ENCODE measurements at places on chromosomes 6 and 20.

DNA sequence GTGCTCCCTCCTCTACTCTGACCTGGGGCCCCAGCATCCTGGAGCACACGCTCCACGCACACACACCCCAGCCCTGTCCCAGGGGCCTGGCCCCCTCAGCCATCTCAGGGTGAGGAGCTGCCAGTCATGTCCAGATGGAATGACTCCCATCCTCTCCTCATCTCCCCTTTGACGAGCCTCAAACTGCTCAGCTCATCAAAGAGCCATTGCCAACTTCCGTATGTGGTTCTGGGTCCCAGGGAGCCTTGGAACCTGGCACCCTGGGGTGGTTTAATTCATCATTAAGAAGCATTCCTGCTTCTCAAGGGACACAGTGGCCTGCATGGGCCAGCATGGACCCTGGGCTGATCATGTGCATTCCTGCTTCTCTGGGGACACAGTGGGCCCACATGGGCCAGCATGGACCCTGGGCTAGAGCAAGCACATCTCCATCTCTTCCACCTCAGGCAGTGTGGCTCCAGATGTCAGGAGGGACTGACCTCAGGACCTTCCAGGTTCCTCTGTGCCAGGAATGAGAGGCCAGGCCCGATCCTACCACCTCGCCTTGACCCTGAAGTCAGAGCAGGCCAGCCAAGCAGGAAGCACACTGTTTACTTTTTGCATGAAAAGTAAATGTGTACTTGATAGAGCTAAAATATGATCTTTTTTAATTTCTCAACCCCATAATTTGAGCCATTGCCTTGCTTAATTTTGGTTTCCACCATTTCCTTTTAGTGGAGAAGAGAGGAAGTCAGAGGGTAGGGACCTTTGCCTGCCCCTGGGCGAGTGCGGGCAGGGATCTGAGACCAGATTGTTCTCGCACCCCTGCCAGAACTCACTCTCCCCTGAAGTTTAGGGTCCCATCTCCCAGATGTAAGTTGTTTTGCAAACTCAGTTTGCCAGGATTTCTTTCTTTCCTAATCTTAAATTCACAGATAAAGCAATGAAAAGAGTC is 26.1 kb downstream of the SPATA2 start:
- no peak for DNase-seq

GRCh38 chr6:106509420-106510089 is 119.7 kb downstream of the RTN4IP1 start:
- DNase-seq, result no peak

DNA sequence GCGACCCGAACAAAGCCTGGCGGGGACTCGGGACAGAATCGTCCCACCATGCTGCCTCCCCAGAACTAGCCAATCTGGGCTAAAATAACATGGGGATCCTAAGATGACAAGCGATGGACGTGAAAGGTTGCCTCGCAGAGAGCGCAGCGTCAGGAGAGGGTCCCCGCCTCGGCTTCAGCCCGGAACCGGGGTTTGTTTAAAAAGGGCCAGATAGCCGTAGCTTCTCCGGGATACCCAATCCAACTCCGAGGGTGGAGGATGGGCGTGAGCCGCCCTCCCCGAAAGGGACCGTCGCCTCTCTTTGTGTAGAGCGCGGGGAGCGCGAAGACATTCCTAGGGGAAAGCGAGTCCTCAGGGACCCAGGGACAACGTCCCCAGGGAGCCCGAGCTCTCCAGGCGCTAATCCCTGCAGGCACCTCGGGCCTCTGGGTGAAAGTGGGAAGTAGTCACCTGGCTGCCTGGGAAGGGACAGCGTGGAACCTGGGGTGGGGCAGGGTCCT is 643 bp downstream of the CD24 start:
- DNase-seq, result peak; percentile 48

DNA sequence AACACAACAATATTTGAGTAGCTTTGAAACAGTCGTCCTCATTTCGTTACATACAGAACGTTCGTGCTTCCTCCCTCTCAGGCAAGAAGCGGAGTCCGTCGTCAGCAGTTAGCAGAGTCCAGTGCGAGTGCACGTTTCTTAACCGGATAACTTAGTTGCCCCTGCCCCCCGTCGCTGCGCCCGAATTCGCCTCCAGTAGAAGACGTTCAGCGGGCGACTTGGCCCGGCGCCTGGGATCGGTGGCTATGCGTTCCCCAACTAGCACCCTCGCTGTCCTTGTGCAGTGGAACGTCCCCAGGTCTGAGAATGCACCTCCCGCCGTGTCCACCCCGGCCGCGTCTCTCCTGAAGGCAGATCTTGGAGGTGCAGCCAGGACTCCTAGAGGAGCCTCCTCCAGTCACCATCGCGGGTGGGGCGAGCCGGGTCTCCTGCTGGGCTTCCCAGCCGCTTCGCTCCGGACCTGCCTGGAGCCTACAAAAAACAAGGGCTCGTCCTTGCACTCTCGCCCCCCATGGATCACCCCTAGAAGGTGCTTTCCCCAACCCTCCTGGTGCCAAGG is 910 bp upstream of the PCSK2 start:
- peak; percentile 33 for DNase-seq

- DNase-seq, result no peak
These were observed 7.3 kb upstream of the GPR63 start for GRCh38 chr6:96844530-96844929.

DNA sequence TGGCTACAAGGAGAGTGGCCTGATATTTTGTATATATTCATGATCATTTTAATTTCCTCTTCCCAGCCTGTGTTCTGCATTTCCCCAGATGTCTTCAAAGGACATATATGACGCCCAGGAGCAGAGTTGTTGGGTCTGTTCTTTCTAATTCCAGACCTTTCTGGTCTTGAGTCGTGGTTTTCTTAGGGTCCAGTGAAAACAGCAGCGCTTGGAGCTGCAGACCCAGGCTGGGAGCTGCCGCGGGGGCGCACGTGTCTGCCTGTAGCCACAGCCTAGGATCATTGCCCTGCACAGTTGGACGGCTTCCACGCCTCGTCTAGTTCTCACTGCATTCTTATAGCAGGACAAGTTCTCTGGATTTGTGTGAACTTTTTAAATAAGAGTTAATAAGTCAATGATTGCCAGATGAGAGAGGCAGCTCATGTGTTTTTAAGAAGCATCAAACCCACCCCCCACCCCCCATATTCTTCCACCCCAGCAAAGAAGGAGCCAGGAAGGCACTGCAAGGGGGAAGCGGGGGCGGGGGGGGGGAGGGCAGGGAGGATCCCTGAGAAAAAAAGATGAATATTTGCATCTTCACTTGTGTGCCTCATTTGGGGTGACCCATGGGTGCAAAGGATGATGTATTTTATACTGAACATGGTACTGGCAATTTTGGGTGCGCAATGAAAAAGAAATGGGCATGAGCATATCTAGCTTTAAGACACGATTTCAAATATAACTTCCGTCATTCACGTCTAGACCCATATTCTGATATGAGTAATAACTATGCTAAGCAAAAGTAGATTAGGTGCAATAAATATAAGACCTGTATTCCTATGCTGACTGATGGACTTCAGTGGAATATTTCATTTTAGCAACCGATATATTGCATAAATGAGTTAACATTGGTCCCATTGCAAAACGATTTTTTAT is 160.0 kb downstream of the TBXT start:
- no peak for DNase-seq

- no peak for DNase-seq
These were observed 45.9 kb upstream of the MC3R start for GRCh38 chr20:56202493-56203077.

DNA sequence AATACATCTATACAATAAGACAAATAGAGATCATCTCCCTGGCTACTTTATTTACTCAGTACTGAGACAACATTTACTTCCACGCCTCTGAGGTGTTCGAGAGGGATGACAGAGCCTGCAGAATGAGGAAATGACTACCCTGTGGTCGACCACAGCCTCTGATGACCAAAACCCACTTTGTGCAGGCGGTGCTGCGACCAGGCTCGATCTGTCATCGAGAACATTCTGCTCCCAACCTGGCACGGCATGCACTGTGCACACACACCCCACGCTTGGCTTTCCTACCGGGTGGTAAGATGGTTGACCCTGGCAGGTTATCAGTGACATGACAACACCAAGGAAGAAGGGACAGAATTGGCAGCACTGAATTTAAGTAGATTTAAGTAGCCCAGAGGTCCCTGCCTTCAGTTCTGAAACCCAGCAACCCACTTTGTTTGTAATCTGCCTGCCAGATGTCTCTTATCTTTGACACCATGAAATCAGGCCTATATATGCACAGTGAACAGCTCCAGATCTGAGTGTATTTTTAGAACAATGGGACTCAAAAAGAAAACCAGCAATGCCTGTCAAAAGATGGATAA is 42.6 kb downstream of the TTI1 start:
- no peak for DNase-seq

GRCh38 chr6:149913085-149913484 is 9.8 kb downstream of the RAET1G start:
- no peak for DNase-seq

DNA sequence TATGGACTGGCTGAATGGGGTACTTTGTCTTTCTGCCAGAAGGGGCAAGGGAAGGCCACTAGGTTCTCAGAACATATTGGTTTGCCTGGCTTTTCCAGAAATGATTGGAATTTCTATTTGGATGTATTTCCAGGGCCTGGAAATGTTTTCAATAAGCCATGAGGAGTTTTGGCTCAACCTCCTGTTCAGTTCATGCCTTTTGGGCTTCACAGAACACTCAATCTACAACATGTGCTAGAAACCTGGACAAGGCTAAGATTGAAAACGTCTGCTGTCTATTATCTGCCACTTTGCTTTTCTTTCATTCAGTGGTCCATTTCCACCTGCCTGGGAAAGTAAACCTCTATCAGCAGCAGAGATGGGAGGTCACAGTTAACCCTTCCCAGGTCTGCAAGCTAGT is 793.4 kb downstream of the TENT5A start:
- no peak for DNase-seq

- no peak for DNase-seq
These were observed 79.7 kb downstream of the EDN1 start for GRCh38 chr6:12369781-12370262.

- no peak for DNase-seq
These were observed 373.3 kb downstream of the CDKAL1 start for GRCh38 chr6:20907486-20908071.

- no peak for DNase-seq
These were observed 68.7 kb downstream of the RNF182 start for GRCh38 chr6:13993416-13993815.

DNA sequence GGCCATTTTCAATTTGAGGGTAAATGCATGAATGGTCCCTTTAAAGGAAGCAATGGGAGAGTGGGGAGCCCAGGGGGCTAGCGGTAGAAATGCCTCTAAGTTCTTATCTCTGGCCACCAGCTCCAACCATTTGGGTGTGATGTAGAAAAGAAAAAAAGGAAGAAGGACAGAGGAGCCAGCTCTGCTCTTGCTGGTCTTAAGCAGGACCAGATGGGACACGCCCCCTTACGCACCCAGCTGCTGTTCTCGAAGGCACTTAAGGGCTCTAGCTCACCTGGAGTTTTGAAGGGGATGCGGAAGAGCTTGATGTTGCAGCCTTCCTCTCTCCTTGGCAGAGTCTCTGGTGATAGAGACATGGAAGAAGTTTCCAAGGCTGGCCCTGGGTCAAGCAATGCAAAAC is 59.5 kb upstream of the RNF144B start:
- DNase-seq, result no peak

GRCh38 chr6:149563203-149563927 is 2.8 kb upstream of the GINM1 start:
- no peak for DNase-seq

DNA sequence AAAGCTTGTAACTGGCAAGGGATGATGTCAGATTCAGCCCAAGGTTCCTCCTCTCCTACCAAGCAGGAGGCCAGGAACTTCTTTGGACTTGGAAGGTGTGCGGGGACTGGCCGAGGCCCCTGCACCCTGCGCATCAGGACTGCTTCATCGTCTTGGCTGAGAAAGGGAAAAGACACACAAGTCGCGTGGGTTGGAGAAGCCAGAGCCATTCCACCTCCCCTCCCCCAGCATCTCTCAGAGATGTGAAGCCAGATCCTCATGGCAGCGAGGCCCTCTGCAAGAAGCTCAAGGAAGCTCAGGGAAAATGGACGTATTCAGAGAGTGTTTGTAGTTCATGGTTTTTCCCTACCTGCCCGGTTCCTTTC is 14.4 kb downstream of the TNFAIP3 start:
- no peak for DNase-seq
